ENCODE measurements at places on chromosomes 7 and 10.
A peak's percentile ranks its signal among the peaks of the same experiment; 100 is the strongest.

DNA sequence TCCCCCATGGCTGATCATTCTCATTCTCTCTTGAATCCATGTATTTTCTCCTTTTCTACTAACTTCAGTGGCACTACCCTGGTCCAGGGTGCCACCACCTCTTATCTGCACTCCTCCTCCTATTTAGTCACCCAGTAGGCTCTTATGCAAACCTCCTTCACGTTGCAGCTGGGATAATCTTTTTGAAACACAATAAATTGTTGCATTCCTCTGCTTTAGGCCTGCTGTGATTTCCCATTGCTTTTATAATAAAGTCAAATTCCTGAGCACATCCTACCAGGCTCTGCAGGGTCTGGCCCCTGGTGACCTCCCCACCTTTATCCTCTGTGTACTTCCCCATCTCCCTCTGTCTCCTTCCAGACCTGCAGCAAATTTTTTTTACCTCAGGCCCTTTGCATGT lies 112.7 kb upstream of the KIAA1217 start:
- DNase-seq, result no peak

DNA sequence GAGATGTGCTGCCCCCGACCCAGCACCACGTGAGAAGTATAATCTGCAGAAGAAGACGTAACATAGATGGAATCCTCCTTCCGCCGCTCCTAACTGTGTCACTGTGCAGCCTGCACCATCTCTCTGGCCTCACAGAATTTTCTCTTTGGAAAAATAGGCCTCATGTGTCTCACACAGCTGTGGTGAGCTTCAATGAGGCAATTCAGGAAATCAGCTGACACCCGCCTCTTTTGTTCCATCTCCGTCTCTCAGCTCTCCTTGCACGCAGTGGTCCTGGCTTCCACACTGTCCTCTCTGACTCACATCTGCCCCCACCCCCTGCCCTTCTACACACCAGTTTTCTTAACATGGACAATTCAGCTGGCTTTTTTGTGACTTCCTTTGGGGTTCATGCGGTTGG lies 7.2 kb downstream of the C10orf90 start:
- DNase-seq, result no peak

DNA sequence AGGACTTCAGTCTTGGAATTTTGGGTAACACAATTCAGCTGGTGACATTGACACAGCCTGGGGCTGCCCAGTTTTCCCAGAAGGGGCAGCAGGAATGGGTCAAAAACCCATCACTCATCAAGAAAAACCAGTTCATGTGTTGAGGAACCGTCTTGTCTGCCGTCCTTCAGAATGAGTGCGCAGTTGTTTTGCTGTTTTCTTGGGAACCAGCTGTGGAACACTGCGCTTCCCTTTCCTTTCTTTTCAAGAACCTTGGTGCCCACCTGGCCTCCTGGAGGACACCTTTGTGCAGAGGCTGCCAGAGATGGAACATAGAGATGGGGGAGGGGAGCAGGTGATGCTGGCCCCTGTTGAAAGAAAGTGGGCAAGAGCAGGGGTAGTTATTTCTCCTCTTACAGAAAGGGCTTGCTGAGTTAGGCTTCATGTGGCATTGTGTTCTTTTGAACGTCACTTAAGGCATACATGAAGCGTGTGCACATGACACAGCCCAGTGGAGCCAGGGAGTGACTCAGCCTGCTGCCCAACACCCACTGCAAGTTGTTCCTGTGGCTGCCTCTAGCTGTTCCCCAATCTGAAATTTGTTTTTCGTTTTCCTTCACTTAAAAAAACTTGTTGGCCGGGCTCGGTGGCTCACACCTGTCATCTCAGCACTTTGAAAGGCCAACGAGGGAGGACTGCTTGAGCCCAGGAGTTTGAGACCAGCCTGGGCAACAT lies 87.4 kb upstream of the TNS3 start:
- no peak for DNase-seq

- DNase-seq, result peak; percentile 12
These were observed 167.0 kb upstream of the PPP1R3A start for GRCh38 chr7:114085592-114086501.

GRCh38 chr10:119536508-119537025 lies 6.0 kb downstream of the RGS10 start:
- no peak for DNase-seq

DNA sequence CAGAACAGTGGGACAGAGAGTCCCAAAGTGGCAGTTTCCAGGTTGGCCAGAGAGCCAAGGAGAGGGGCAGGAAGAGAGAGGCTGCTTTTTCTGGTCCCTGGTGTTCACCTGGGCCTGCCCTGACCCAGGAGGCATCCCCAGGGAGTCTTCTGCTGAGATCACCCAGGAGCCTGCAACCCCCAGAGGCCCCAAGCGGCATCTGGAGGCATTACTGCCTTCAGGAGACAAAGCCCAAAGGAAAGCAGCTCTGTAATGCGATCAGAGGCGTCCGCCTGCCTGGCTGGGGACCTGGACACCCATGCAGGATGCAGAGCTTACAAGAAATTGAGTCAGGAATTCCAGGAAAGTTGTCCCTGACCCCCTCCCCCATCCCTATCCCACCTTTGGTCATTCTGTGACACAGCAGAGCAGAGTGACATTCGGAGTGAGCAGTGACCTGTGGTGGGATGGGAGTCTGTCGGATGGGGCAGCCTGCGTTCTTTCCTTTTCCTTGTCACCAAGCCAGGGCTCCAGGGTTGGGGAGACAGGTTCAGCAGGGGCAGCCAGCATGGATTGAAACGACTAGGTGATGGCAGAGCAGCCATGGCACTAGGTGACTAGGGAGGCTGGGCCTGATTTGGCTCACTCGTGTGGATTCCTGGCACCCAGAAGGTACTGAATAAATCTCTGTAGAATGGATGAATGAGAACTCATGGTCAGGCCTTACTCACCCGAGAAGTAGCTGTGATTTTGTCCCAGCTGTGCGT lies 10.4 kb downstream of the UNC5B start:
- DNase-seq, result no peak

DNA sequence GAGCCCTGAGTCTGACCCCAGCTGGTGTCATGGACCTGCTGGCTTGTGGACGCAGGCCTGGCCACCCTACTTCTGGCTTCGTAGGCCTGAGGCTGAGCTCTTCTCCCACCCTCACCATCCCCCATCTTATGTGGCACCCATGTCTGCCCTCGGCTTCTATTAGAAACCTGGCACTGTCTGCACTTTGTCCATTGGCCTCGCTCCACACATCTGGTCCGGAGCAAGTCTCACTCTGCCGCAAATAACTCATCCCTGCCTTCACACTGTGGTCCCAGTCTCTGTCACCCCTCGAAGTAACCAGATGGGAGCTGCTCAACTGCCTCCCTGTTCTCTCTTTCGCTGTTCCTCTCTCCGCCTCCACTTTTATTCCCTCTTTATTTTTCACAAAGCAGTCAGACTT lies 78.6 kb downstream of the TRRAP start:
- no peak for DNase-seq

DNA sequence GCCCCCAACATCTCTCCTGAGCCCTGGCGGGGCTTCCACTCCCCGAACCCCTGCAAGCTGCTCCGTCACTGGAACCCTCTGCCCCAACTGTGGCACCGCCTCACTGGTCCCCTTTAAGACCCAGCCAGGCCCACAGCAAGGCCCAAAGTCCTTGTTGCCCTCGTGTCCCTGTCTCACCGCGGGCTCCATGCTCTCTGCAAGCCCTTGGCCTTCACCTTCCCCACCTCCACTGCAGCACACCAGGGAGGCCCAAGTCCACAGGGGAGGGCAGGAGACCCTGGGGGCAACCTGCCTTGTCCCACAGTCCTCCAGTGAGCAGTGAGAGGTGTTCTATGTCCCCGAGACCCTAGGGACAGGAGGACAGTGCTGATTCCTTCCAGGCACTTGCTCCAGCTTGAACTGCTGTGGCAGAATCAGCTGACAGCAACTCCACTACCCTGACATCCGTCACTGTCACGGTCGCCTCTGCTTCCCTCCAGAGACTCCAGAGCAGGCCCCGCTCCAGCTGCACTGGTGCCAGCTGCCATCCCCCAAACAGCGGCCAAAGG lies 105.3 kb downstream of the CYTH3 start:
- no peak for DNase-seq

DNA sequence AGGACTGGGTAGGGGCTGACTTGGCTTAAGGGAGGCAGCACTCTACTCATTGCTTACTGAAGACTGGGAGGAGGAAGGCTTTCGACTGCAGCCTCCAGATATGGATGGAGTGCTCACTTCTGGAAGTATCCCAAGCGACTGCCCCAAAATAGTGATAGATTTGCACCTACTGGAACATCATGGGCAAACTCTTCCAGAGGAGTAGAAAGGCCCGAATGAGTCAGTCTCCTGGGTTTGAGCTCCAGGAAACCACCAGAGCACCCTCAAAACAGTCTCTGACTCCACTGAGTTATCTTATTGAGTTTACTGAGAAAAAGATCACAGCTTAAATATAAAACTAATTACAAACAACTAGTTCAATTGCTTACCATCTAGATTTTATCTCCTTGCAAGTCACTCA lies 37.2 kb upstream of the PDLIM1 start:
- no peak for DNase-seq

GRCh38 chr7:106486331-106486730 lies 174.6 kb downstream of the CCDC71L start:
- no peak for DNase-seq

DNA sequence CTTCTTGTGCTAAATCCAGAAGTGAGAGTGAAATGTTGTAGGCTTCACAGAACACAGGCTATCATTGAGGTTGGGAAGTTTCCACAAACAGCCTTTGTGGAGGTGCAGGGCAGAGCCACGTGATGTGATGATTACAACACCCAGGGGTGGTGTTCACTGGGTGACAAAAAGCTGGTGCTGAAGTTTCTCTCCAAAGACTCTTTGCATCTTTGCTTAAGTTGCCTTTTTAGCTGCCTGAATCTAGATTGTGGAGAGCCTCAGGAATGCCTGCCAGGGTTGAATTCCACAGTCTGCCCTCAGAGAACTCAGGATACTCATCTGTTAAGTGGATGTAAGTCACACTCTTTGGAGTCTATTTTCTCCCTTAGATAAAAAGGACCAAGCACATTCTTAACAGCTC lies 56.3 kb downstream of the PLXNA4 start:
- no peak for DNase-seq

- no peak for DNase-seq
These were observed 139.3 kb downstream of the LRRC4 start for GRCh38 chr7:127891854-127892438.

DNA sequence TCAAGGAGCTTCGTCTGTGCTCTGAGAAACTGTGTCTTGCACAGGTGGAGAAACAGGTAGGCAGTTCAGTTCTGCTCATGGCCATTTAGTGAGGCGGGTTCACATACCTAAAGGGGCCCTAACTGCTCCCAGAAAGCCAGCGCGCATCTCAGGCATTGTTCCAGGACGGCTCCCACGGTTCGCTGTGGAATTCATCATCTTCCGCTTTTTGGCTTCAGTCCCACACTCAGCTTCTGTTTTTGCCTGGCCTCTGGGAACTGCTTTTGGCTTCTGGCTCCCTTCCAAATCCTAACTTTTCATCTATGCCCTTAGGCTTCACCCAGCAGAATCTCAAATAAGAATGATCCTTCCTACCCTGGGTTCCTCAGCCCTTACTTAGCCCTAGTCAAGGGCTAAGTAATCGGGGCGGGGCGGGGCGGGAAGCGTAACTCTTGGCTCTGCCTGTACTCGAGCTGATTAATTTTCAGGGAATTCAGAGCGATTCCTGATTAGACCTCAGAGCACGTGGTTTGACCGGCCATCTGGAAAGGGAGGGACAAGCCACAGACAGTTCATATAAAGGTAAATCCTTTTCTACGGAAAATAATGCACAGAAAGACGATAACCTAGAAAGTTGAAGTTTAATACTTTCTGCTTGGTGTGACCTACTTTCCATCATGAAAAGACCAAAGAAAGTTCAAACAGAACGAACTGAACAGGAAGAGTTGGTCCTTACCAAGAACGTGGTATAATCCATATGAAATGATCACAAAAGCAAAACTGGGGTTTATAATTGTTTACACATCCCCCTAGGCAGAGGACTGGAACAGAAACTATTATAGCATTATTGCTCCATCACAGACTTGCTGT lies 105.7 kb downstream of the ST8SIA6 start:
- DNase-seq, result no peak

DNA sequence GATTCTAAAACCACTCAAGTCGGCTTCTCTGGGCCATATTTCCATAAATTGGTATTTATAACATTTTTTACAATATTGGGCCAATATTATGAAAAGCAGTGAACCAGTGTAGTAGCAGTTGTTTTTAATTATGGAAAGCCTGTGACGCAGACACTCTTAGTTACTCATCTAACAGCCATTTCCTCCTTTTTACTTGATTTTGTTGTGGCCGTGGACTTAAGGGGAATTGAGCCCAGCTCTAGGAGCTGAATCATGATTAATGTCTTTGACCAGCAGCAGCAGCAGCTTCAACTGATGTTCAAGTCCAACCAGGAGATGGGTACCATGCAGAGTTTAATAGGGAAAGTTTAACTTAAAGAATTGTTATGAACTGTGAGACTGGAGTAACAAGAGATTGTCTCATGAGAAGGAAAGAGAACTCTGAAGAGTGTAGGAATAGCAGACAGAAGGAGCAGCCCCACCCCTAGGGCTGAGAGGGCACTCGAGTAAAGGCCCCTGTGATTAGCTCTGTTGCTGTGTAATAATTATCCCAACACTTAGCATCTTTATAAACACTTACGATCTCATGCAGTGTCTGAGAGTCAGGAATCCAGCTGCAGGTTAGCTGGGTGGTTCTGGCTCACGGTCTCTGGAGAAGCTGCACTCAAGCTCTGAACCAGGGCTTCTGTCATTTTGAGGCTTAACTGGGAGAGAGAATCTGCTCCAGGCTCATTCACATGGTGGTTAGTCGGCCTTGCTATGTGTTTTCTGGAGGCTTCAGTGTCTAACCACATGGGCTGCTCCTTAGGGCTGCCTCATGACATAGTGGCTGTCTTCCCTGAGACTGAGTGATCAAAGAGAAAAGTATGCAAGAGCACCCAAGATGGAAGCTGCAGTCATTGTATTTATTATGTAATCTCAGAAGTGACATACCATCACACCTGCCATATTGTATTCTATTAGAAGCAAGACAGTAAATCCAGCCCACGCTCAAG lies 4.6 kb downstream of the LANCL2 start:
- no peak for DNase-seq

DNA sequence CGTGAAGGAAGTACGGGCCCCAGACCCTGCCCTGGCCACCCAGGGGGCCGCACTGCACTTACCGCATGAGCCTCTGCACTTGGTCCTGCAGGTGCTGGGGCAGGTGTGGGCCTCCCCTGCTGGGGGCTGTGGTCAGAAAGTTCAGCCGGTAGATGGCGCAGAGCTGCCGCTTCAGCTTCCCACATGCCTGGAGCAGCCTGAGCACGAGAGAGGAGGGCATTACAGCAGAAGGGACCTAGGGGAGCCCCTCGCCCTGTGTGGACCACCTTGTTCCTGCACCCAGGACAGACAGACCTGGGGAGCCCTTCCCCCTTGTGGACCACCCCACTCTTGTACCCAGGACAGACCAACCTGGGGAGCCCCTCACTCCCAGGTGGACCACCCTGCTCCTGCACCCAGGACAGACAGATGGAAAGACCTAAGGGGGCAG lies 8.7 kb upstream of the PYROXD2 start:
- no peak for DNase-seq

DNA sequence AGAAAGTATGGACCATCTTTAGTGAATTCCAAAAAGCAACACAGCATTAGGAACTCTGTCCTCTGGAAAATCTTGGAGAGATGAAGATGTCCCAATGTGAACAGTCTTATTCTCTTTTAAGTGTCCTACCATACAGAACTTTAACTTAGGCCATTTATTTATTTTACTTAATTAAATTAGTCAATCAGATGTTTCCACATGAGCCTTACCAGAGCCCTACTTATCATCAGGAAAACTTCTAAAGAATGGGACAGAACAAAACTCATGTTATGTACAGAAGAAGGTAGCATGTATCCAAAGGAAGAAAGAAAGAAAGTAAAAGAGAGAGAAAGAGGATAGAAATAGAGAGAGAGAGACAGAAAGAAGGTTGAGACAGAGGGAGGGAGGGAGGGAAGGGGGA lies 276.4 kb downstream of the ETV1 start:
- DNase-seq, result no peak

- peak; percentile 96 for DNase-seq
These were observed at the start of gene LRRD1 for GRCh38 chr7:92178928-92179924. LRRD1 (minus strand) TSS chr7:92179142; CDS start chr7:92165202, 13,940 bp downstream.
